ENCODE measurements at places on chromosomes 16 and 17.

DNA sequence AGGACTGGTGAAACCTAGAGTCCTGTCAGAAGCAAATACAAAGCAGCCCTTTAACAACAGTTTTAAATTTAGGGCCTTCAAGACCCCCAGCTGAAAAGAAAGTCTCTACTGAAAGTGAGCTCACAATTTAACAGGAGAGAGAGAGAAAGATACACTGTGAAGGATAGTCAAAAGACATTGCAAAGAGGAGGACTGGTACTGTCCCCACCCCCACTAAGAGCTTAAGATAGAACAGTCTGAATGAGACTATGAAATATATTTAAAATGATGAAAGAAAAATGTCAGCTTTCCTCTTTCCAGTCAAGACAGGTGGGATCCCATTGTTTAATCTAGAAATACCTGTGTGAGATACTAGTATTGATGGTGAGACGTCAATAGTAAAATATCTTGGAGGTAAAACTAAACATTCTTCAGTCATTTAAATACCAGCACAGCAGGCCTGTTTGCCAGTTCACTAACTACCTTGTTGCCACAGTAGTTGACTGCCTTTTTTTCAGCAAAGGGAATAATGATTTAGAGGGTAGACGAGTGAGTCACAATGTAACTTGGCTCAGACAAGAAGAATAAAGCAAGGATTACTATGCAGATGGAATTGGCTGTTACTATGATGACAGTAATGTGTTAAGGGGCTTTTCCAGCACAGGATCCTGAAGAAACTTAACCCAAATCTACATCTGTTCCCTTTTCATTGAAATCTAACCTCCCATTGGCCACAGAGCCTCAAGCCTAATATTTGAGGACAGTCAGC is 47.2 kb upstream of the RASL10B start:
- peak; percentile 59 for DNase-seq

- peak; percentile 14 for DNase-seq
These were observed 52.5 kb downstream of the ZFPM1 start for GRCh38 chr16:88505405-88506082.

DNA sequence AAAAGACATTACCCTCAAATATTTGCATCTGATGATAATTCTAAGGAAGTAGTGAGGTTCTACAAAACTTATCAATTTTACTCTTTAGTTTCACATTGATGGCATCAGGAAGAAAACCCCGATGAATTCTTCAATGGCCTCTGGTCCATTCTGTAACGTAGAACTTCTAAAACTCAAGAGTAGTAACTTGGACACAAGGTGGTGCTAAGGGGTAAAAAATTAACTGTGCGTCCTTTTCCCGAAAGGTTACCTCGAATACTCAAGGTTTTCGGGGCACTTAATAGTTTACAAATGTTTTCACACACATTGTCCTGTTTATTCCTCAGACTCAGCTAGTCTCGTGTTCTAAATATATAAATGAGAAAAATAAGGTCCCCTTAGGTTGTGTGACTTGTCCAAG is 517.3 kb upstream of the ZFHX3 start:
- peak; percentile 1 for DNase-seq

DNA sequence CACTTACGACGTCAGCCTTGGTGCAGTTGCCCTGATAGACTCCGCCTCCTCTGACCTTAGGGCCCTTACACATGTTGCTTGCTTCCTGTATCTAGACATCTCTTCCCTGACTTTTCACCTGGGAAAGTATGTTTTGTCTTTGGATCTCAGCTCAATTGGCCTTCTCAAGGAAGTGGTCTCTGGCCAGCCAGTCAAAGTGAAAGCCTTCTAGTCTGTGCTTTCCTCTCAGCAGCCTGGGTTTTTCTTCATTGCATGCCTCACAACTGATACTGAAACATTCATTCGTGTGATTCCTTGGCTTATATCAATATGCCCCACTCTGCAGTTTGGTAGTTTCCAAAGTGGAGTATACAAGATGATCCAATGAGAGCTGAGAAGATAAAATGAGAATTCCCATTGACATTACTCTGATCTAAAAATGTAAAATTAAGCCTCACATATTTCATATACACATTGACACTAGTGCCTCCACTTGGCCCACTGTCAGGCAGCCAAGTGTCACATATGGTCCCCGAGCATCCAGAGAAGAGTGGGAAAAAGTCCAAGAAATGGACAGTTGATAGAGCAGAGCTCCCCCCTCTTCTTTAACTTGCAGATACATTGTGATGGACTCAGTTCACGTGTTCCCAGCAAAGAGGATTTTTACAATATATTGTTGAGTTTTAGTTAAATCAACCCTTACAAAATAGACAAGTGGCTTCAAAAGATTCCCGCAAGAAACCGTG is 371.2 kb upstream of the ASIC2 start:
- no peak for DNase-seq

DNA sequence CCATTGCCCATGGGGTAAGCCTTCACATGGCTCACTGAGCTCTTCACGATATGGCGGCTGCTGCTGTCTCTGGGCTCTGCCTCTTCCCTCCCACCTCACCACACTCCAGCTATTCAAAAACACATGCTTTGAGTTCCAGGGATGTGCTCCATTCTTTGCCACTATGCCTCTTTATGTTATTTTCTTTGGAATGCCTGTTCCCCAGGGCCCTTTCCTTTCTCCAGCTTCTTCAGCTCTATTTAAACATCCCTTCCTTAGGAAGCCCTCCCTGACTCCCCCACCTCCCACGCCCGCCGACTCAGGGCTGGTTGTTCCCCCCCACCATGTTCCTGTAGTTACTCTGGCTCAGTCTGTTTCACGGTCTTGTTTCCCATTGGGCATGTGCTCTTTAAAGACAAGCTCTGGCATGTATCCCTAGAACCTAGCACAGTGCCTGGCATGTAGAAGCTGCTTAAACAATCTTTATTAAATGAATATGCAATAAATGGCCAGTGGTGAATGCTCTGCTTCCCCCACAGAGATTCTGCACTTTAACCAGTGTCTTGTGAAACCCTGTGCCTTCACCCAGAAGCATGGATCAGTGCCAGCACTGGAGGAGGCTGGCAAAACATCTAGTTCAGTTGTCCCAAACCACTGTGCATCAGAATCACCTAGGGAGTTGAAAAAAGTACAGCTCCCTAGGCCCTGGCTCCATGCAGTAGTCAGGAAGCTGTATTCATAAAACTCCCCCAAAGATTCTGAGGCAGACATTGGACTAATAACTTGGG is 6.9 kb downstream of the MYCBPAP start:
- peak; percentile 41 for DNase-seq

DNA sequence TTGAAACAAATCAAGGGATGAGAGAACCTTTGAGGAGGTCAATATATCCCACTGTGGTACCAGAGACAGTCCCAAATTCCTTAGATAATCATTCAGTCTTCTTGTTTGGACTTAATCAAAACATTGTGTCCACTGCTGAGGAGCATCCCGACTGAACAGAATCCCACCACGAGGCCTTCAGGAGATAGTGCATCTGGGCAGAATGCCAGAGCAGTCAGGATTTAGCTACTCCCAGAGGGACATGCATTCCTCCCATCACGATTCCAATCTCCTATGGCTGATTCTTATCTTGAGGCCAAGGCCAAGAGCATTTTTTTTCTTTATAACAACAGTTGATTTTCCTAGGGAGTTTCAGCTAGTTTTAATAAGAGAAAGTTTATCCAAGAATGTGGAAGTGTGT is 87.4 kb upstream of the COX10 start:
- peak; percentile 51 for DNase-seq

DNA sequence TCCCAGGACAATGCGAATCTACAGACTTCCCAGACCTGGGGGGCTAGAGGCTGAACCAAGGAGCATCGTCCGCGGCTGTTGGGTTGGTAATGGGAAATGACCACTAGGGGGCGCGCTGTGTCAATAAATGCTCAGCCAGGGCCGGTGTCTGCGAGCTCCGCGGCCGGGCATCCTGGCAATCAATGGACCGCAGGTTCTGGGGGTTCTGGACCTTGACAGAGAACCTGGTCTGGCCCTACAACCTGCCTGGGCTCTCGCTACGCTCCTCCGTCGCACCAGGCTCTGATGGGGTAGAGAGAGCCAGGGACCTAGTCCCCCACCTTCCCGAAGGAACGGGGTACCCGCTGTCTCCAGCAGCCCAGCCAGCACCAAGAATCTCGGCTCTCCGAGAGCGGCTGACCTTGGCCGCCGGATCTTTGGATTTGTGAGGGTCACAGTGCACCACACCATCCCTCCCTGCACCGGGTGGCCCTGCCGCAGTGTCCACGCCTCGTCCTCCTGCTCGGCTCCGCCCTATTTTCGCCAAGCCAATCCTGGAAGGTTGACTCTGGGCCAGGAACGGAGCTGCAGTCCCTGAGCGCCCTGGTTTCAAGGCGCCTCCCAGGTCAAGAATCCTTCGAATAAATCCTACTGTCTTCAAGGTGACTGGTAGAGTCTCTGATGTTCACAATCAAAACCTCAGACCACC is 20.4 kb upstream of the BEAN1 start:
- DNase-seq = peak; percentile 75

GRCh38 chr16:67917140-67917851 is 14.4 kb downstream of the CTRL start:
- DNase-seq = peak; percentile 42

GRCh38 chr16:68105611-68106010 is 20.4 kb downstream of the NFATC3 start:
- DNase-seq = no peak
